Activated B cell treated with CpG ODN at 0.5 μM for 24 hours (primary cell): ENCODE measurements at places on chromosomes 1 and 21. TPM values are rescaled to one million over a fixed set of nuclear protein-coding genes. Genes with fewer than 3 reads are reported as not detected.

DIO1 gene
- total RNA-seq = not detected in 2 replicates

DNA sequence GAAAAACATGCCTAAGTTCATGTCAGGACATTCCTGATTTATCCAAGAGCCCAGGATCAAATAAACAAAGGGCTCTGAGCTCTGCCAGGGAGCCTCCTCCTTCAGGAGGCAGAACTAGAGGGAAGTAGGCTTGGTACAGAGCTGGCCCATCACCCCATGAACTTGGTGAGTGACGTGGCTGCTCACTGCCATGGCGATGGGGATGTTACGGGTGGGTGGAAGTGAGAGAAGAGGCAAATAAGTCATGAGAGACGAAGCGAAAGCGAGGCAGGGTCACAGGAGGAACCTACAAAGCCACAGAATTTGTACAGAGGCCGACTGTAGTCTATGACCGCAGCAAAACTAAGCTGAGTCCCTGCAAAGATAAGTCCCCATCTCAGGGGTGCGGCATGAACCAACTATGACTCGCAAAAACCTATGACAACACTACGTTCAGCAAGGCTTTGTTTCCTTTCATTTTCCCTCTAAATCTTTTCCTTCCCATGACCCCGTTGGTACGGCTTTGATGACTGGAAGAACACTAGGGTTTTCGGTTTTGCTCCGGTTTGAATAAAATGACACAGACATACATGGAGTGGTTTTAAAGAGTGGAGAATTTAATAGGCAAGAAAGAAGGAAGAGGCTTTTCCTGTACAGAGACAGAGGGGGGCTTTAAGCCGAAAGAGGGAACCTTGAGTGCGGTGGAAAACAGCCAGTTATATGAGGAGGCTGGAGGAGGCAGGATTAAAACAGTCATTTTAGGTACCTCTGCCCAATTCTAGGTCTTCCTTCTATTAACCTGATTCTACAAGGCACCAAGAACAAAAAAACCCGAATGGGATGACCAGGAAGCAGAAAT is 74.1 kb downstream of the CD46 start:
- DNase-seq = peak; percentile 74

ZNF669 gene
- 17.5 and 18.0 TPM in 2 replicates for total RNA-seq

- no peak for DNase-seq
Measured at GRCh38 chr21:26806801-26807295, 38.4 kb downstream of the ADAMTS1 start.

GRCh38 chr1:47940326-47940725 is 56.9 kb downstream of the TRABD2B start:
- no peak for DNase-seq

DNA sequence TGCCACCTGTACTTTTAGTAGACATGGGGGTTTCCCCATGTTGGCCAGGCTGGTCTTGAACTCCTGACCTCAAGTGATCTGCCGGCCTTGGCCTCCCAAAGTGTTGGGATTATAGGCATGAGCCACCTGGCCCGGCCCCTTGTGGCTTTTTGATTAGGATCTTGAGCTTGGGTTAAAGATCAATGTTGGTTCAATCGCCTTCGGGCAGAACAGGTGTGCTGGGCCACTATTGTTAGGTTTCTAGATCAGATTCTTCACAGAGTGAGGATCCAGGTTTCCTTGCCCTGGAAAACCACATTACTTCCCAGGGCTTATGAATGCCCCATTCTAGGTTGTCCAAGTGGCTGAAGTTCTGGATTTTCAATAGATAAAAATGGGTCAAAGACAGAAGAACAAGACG is 6.1 kb downstream of the ETV3 start:
- no peak for DNase-seq

OR2T29 gene
- total RNA-seq = 2.0 and 2.1 TPM in 2 replicates

DNA sequence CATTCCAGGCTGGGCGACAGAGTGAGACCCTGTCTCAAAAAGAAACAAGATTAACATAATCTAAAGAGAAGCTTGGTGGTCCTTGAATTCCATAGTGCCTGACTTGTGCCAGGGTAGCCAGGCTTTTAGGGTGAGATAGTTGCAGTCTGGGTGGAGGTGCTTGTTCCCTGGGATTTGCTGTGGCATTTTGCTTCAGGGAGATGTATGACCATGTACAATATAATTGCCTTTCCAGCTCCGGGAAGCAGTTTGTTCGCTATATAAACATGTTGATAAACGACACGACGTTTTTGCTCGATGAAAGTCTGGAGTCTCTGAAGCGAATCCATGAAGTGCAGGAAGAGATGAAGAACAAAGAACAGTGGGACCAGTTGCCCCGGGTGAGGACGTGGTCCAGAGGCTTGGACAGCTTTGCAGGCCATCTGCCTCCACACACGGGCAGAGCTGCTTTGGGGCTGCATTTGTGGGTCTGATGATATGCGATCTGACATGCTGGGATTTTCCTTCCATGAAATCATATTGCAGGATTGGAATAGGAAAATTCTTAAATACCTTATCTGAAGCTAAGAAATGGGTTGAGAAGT is 49.4 kb upstream of the KIF1B start:
- DNase-seq = no peak

GRCh38 chr1:35585281-35585680 is 12.2 kb downstream of the TFAP2E start:
- DNase-seq = no peak

ESRRG gene
- total RNA-seq = not detected in 2 replicates

- no peak for DNase-seq
Measured at GRCh38 chr1:28160782-28161266, 15.7 kb downstream of the PTAFR start.

AGT gene
- not detected in 2 replicates for total RNA-seq

GRCh38 chr1:172136925-172137324 is 283.6 kb upstream of the C1orf105 start:
- DNase-seq = no peak

ANGPTL1 gene
- total RNA-seq = not detected in 2 replicates

NGF gene
- not detected in 2 replicates for total RNA-seq

DNA sequence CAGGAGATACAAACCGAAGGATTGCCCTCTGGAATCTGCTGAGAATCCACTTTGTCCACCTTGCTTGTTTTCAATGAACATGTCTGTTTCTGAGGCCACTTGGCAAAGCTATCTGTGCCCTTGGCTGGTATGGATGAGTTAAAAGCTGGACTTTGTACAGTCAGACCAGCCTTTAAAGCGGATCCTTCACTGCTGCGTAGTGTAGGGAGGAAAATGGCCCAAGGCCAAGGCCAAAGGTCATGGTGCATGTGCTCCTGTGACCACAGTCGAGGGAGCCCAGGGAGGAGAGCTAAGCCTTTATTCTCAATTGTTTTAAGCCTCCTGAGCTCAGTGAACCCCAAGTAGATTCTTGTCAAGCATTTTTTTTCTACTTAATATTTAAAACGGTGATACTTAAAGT is 37.0 kb downstream of the KCNJ15 start:
- no peak for DNase-seq

DNA sequence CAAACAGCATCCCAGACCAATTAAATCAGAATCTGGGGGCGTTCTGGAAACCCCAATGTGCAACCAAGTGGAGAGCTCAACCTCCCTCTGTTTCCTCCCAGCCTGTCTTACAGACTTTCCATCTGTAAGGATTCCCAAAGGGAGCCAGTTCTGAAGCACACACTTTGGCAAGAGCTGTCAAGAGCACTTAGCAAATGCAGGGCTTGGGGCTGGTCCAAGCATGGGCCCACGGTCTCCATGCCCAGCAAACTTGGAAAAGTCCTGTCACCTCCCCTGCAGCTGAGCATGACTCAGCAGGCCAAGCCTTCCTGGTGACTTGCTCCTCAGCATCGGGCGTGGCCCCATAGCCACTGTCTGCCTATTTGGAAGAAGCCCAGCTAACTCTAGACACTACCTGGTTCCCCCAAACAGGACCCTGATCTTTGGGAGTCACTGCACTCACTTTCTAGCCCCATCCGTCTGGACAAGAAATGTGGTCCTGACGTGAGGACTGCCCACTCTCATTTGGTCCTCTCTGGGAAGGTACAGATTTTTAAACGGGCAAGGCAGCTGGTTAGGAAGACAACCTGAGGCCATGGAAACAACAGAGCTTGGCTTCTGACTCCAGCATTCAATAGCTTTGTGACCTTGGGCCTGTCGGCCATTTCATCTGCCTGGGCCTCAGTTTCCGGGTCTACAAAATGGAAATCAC is 16.9 kb downstream of the SLC2A1 start:
- no peak for DNase-seq

GUCA2B gene
- not detected in 2 replicates for total RNA-seq
